ENCODE measurements at places on chromosomes 5 and 9.
A peak's percentile ranks its signal among the peaks of the same experiment; 100 is the strongest.

GRCh38 chr5:34716986-34717385, 60.9 kb downstream of the RAI14 start:
- DNase-seq: no peak

DNA sequence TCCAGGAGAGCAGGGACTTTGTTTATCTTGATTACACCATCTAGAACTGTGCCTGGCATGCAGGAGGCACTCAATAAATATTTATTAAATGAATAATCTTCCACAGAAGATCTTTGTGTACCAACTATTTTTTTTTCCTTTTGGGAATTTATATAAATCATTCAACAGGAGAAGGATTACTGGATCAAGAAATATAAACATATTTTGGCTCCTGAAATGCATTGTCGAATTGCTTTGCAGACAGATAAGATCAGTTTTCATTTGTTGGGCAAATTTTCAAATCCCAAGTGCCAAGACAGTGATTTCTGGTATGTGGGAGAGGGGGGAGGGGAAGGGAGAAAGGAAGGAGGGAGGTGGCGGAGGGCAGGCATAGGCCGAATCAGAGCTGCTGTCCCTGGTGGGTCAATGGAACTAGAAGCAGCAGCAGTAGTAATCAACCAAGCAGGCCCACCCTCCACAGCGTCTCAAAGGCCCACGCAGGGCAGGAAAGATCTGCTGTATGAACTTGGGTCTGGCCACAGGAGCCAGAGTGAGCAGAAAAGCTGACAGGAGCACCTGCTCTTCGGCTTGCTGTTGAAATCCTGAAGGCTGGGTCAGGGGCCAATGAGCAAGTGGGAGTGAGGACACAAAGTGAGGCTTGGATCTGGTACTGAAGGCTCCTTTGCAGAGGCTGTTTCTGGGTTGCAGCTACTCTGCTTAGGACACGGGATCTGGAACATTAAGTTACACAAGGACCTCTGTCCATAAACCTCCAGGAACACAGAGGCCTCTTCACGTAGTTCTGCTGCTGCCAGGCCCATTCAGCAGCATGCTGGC, 15.8 kb upstream of the TRAF1 start:
- no peak for DNase-seq

- DNase-seq: no peak
Observed at GRCh38 chr5:37703841-37704241, 136.0 kb downstream of the GDNF start.

- no peak for DNase-seq
Observed at GRCh38 chr9:19233344-19233743, 2.9 kb downstream of the DENND4C start.

DNA sequence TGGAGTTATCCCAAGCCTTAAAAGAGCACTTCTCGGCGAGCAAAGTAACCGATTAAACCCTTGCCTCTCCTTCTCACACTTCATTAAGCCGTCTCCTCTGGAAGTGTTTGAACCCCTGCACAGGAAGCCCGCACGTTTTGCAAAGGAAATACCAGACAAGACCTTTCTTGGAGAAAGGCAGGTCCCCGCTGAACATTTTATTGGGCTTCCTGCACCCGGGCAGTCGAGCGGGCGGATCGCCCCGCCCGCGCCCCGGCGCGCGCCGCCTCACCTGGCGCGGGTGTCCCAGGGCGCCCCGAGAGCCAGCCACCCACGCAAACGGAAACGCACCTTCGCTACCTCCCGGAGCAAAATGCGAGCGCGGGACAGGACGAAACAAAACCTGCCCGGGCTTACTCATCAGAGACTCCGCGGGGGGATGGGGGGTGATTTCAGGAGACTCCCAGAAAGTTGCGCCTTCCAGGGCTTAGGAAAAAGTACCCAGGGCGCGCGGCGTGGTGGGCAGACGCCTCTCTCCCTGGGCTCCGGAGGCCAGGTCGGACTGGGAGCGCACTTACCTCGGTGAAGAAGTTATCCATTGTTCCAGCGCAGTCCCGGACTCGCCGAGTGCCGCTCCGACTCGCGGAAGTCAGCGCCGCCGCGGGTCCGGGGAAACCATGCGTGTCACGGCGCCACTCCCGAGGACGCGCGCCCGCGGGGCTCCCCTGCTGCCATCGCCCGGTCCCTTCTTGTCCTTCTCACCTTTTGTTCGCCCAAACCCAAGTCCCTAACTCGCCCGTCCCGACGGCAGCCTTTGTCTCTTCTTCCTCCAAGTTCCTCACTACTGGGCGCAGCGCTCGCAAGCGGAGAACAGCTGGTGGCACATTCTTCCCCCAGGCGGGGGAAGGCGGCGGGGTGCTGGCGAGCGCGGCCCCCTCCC, 598 bp downstream of the MYO10 start:
- peak; percentile 70 for DNase-seq

GRCh38 chr5:154484393-154485095, 6.5 kb upstream of the HAND1 start:
- DNase-seq: no peak

DNA sequence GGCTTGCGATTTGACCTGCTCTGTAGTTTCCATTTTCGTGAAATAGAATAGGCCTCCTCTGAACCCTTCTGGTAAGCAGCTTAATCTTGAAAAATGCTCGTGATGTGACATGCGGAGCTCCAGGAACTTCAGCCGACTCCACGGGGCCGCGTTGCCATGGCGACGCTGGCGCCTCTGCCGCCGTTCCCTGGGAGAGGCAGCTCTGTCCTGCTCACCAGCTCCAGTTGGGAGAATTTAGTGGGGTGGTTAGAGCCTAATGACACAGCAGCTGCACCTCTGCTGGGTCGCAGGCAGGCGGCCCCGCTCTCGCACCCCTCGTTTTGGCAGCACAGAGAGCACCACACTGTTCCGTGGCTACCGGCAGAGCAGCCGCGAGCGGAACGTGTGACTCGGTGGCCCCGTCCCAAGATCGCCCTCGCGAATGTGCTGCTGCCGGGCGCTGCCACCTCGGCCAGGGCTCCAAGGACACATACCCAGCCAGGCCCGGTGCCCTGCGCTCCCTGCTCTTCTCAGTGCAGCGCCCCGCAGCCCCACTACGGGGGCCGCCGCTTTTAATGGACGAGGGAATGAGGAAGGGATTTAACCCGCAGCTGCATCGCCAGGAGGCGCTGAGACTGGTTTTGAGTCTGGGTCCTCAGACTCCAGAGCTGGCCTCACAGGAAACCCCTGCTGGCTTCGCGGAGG, 131.2 kb upstream of the LMX1B start:
- peak; percentile 96 for DNase-seq

DNA sequence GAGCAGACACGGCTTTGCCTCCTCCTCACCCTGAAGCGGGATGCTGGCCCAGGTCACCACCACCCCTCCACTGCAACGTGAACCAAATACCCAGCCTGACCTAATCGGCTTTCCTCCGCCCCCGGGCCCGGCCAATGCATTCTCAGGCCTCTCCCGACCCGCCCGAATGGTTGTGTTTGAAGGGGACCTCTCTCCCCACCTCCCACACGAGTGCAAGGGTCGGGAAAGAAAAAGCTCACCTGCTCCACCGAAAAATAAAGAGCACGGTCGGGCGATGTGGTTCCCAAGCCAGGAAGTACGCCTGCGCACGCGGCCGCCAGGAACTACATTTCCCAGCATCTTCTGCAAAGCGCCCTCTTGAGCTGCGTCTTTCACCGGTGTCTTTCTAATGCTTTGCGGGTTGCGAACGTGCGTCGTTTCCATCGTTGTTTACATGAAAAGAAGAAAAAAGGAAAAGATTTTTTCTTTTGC, at the start of gene ZNF883:
TSS of gene ZNF883 (minus strand) at position 282 of the 471 bp plus-strand sequence.
- DNase-seq: peak; percentile 95

GRCh38 chr5:136396886-136397285, 31.5 kb upstream of the TRPC7 start:
- no peak for DNase-seq

DNA sequence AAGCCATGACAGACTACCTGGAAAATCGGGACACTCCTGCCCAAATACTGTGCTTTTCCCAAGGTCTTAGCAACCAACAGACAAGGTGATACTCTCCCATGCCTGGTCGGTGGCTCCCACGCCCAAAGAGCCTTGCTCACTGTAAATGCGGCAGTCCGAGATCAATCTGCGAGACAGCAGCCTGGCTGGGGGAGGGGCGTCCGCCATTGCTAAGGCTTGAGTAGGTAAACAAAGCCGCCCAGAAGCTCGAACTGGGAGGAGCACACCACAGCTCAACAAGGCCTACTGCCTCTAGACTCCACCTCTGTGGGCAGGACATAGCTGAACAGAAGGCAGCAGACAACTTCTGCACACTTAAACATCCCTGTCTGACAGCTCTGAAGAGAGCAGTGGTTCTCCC, 272.1 kb upstream of the CCNG1 start:
- no peak for DNase-seq

DNA sequence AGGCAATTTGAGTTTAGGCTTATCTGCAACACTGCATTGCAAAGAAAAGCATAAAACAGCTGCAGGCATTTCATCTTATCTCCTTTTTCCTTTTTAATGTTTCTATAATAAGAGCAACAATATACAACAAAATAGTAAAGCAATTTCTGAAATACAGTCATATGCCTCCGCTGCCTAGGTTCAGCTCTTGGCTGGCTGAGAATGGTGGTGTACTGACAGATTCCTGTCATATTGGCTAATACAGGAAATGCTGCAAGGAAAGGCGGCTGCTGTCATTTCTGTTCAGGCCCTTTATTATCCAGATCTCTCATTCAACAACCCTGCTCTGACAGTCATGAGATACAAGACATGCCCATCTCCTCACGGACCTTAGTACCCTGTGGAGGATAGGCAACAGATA, 677.0 kb downstream of the TAF11L14 start:
- DNase-seq: no peak

DNA sequence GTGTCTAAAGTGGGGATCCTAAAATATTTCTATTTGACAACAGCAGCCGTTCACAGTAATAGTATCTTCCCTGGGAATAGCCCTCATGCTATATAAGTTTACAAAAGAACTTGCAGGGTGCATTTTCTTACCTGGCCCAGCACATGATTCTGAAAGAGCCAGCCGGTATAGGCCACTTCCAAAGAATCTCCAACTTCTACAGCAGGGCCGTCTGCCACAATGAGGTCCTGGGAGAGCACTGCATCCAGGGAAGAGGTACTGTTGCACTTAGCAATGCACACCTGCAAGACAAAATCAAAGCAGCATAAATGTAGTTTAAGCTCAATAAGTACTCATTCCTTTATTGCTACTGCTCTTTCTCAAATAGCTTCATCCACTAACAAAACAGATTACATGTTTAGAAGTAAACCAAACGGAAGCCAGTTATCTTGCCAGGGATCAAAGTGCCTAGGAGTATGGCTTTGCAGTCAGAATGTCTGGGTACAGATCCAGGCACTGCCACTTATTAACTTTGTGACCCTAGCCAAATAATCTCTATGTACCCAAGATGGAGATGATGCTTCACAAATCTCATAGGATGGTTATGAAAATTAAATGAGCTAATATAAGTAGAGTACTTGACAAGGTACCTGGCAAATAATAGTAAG, 21.3 kb downstream of the FKBP15 start:
- no peak for DNase-seq

- DNase-seq: peak; percentile 27
Observed at GRCh38 chr9:135662758-135663450, at the start of gene LCN9. Gene LCN9, plus strand, starts transcription at chr9:135663309. Its CDS starts 13 bp downstream, at chr9:135663322.

DNA sequence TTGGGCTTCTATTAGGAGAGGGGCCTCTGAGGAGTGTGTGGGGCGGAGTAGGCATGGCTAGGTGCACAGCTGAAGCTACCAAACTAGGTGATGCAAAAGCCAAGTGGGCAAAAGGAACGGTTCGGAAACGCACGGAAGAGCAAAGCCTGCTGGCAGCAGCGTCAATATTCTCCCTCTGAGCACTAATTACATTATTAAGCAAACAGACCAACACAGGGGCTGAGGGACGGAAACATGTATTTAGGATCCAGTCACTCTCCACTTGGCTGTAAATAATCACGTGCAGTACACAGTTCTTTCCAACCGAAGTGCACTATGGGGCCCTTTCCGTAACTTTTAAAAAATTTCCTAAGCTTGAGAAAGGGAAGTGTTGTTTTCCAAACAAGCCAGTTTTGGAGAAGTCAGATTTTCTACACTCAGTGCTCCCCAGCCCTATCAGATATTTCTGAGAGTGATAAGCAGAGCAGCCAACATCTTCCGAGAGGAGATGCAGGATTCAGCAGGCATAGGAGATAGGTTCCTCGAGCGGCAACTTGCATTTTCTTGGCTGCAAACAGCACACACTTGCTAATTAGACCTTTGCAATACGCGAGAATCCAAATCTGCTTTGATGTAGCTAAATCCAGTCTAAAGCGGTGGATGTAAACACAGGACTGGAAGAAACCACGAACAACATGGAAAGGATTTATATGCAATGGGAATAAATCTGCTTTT, 217.2 kb upstream of the TBCA start:
- peak; percentile 49 for DNase-seq

GRCh38 chr5:154278186-154278585, 87.7 kb downstream of the GALNT10 start:
- DNase-seq: no peak

DNA sequence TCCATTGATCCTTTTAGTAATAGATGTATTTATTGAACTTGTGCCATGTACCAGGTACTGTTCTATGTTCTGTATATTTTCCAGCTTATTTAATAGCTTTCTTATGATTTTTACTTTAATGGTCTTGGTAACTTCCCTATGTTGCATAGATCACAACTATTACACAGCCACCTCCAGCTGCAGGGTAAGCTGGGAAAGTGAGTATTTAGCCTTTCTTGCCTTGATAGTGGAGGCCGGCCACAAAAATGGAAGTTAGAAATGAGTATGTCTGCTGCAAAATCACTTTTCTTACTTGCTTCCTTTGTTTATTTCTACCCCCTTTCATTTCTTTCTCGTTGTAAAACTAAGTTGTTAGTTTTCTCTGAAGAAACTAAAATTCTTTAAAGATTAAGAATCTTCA, 43.1 kb upstream of the ANKDD1B start:
- DNase-seq: no peak

- peak; percentile 29 for DNase-seq
Observed at GRCh38 chr9:18441261-18441660, 32.7 kb upstream of the ADAMTSL1 start.

DNA sequence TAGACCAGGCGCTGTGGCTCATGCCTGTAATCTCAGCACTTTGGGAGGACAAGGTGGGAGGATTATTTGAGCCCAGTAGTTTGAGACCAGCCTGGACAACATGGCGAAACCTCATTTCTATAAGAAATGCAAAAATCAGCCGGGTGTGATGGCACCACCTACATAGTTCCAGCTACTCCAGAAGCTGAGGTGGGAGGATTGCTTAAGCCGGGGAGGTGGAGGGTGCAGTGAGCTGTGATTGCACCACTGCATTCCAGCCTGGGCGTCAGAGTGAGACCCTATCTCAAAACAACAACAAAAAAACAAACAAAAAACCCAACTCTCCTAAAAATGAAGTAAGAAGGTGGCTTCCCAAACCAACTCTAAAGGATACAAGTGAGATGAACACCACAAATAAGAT, 23.0 kb downstream of the IARS1 start:
- no peak for DNase-seq

DNA sequence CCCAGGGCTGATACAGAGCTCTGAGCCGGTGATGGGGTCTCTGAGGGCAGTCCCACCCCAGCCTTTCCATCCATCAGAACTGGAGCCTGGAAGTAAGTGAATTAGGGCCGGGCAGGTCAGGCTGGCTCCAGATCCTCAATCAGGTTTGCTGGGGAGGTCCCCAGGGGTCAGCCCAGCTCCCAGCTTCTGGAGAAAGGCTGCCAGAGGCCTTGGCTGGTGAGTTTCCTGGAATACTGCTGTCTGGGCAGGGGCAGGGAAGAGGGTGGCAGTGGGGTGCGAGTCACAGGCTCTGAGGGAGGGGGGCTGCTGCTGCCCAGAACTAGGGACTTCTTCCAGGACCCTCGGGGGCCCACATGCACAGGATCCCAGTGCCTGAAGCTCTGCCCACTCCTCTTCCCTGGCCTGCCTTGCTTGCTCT, 200.6 kb upstream of the MVB12B start:
- DNase-seq: no peak
